ENCODE measurements at places on chromosomes 5 and 9. TPM values are rescaled to one million over a fixed set of nuclear protein-coding genes. Genes with fewer than 3 reads are reported as not detected.

The FOXD4L5 gene
- total RNA-seq: 0.09 TPM

The CENPP gene
- total RNA-seq: 6.0 TPM

The SPINK1 gene
- not detected for total RNA-seq

The KIF24 gene
- 3.2 TPM for total RNA-seq

The GLT6D1 gene
- not detected for total RNA-seq

The FBXW2 gene
- 72.5 TPM for total RNA-seq

The COL15A1 gene
- 0.37 TPM for total RNA-seq

The EIF4E1B gene
- not detected for total RNA-seq

The SPATA6L gene
- 0.56 TPM for total RNA-seq

The CDX1 gene
- not detected for total RNA-seq

The CARTPT gene
- not detected for total RNA-seq

Data from HFFc6 (cell line).